Neuronal stem cell (in vitro differentiated cells): ENCODE measurements at places on chromosomes 1 and 21.

DNA sequence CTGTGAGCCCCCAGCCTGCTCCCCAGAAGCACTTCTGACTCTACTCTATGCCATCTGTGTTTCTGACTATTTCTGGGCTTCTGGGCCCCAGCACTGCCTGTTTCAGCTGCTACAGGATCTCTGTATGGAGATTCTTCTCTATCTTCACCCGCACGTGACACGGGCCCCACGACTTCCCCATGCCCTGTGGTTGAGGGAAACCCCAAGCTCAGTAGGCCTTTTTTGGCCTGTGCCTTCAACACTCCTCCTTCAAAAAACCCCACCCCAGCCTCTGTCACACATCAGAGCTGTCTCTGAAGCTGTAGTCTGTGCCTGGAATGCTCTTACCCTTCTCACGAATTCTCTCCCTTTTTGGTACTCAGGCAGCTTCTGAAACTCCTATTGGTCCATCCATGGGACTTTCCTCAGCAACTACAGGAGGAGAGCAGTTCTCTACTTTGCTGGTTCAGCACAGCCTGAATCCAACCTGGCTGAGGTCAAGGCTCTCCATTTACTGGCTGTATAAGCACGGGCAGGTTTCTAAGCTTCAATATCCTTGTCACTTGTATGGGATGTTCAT is 2.0 kb upstream of the NID1 start:
- H3K27me3 ChIP-seq: no peaks in the 10 kb centered on the region
- DNase-seq: no peak
- H3K36me3 ChIP-seq: no peaks in the 10 kb centered on the region
- H3K4me1 ChIP-seq: peaks cover 5% of the 10 kb centered on the region

DNA sequence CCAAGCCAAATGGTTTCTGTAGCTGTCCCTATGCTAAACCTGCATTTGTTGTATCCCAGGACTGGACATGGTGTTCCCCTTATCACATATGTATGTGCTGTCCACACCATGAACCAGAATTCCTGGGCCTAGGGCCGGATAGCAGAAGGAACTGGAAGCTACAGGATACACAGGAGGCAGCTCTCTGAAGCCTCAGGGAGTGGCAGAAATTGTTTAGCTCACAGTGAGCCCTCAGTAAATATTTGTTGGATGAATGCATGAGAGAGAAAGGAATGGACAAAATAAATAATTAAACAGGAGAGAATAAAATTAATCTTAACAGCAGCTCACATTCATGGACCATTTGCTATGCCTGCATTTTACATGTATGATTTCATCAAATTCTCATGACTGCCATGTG is 2.1 kb downstream of the NIPAL3 start:
- H3K36me3 ChIP-seq: no peaks in the 10 kb centered on the region
- H3K4me3 ChIP-seq: no peak overlapping the region
- no peak overlapping the region for H3K27ac ChIP-seq
- H3K27me3 ChIP-seq: peaks cover 2% of the 10 kb centered on the region
- no peaks in the 10 kb centered on the region for H3K4me1 ChIP-seq

GRCh38 chr1:211975152-211975941 is 60.0 kb downstream of the INTS7 start:
- H3K27ac ChIP-seq: no peak overlapping the region
- no peaks in the 10 kb centered on the region for H3K4me1 ChIP-seq
- peaks cover 5% of the 10 kb centered on the region for H3K36me3 ChIP-seq
- H3K4me3 ChIP-seq: no peak overlapping the region
- no peaks in the 10 kb centered on the region for H3K27me3 ChIP-seq

DNA sequence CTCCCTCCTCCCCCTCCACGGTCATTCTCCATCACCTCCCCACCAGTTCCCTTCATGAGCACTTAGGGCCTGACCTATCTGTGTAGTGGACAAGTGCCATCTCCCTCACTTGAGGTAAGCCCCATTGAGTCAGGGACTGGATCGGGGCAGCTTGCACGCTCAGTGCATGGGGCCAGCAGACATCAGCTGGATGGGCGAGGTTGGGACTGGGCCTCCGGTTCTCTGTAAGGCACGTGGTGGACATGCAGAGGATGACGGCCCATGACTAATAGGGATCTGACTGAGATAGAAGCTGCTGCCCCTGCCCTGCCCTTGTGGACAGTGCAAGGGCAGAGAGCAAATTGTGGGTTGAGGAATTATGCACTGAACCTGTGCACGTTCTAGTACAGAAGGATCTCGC is 120.4 kb upstream of the C1orf174 start:
- no peaks in the 10 kb centered on the region for H3K27me3 ChIP-seq
- no peaks in the 10 kb centered on the region for H3K36me3 ChIP-seq
- no peak overlapping the region for H3K4me3 ChIP-seq
- DNase-seq: no peak
- H3K27ac ChIP-seq: no peak overlapping the region

- no peaks in the 10 kb centered on the region for H3K27me3 ChIP-seq
- H3K36me3 ChIP-seq: no peaks in the 10 kb centered on the region
Measured at GRCh38 chr1:31148409-31148808, 82.9 kb upstream of the PUM1 start.

GRCh38 chr1:183038913-183039312 is 15.7 kb downstream of the LAMC1 start:
- H3K36me3 ChIP-seq: no peaks in the 10 kb centered on the region
- H3K4me3 ChIP-seq: no peak overlapping the region
- peaks cover 62% of the 10 kb centered on the region for H3K4me1 ChIP-seq
- H3K27me3 ChIP-seq: no peaks in the 10 kb centered on the region
- no peak for DNase-seq

DNA sequence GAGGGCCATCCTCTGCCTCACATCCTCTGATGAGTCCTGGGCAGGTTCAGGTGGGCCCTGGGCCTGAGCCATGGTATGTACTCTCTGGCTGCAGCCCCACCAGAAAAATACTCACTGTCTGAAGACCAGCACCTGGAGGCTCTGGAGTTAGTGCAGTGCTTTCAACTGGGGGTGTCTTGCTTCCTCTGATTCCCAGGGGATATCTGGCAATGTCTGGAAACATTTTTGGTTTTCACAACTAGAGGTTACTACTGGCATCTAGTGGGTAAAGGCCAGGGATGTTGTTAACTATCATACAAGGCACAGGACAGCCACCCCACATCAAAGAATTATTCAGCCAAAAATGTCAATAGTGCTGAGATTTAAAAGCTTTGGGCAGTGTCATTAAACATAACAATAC is 152.7 kb downstream of the HIVEP3 start:
- no peaks in the 10 kb centered on the region for H3K36me3 ChIP-seq
- no peak overlapping the region for H3K27ac ChIP-seq
- no peaks in the 10 kb centered on the region for H3K27me3 ChIP-seq
- peaks cover 4% of the 10 kb centered on the region for H3K4me1 ChIP-seq
- H3K4me3 ChIP-seq: no peak overlapping the region

GRCh38 chr1:15424981-15425380 is 13.3 kb upstream of the CTRC start:
- no peak for DNase-seq
- H3K27me3 ChIP-seq: no peaks in the 10 kb centered on the region
- H3K36me3 ChIP-seq: no peaks in the 10 kb centered on the region
- no peak overlapping the region for H3K4me3 ChIP-seq
- peaks cover 6% of the 10 kb centered on the region for H3K4me1 ChIP-seq
- H3K27ac ChIP-seq: no peak overlapping the region

DNA sequence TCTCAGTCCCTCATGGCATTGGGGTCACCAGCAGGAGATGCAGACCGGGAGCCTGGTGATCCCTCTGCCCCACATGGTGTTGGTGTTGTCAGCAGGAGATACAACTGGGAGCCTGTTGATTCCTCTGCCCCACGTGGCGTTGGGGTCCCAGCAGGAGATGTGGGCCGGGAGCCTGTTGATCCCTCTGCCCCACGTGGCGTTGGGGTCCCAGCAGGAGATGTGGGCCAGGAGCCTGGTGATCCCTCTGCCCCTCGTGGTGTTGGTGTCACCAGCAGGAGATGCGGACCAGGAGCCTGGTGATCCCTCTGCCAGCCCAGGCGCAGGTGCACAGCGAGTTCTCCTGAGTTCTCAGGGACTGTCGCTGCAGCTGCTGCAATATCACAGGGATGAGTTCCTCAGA is 229.6 kb upstream of the C1orf174 start:
- H3K36me3 ChIP-seq: no peaks in the 10 kb centered on the region
- H3K4me1 ChIP-seq: peaks cover 2% of the 10 kb centered on the region
- H3K4me3 ChIP-seq: no peak overlapping the region
- no peak for DNase-seq
- no peaks in the 10 kb centered on the region for H3K27me3 ChIP-seq

DNA sequence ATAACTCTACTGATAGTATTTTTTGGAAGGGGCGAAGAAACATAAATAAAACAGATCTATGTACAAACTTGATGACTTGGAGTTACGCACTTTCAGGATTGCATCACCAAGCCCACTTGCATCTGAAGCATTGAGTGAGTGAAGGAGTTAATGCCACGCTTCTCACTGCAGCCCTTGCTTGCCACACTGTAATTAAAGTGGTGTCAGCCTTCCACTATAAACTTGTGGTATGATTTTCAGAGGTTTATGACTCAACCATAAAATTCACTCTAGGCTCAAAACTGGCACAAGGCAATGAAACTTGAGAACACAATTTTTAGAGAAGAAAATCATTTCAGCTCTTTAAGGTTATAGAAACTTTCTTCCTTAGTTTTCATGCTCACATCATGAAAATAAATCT is 93.9 kb upstream of the PRMT6 start:
- no peak overlapping the region for H3K4me3 ChIP-seq
- no peak for DNase-seq
- no peaks in the 10 kb centered on the region for H3K27me3 ChIP-seq
- H3K27ac ChIP-seq: no peak overlapping the region

- H3K27me3 ChIP-seq: no peaks in the 10 kb centered on the region
- DNase-seq: no peak
- peaks cover 4% of the 10 kb centered on the region for H3K4me1 ChIP-seq
- H3K27ac ChIP-seq: no peak overlapping the region
- H3K36me3 ChIP-seq: no peaks in the 10 kb centered on the region
- H3K4me3 ChIP-seq: no peak overlapping the region
Measured at GRCh38 chr1:204013052-204013451, 59.9 kb upstream of the SOX13 start.

DNA sequence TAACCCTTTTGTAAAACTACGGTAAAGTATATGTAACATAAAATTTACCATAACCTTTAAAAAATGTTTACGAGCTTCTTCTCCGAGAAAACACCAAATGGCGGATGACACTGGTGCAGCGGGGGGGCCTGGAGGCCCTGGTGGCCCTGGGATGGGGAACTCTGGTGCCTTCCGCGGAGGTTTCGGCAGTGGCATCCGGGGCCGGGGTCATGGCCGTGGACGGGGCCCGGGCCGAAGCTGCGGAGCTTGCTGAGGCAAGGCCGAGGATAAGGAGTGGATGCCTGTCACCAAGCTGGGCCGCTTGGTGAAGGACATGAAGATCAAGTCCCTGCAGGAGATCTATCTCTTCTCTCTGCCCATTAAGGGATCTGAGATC is 7.5 kb downstream of the MFSD2A start:
- no peaks in the 10 kb centered on the region for H3K27me3 ChIP-seq
- peaks cover 90% of the 10 kb centered on the region for H3K36me3 ChIP-seq
- DNase-seq: no peak
- H3K27ac ChIP-seq: no peak overlapping the region
- H3K4me3 ChIP-seq: no peak overlapping the region

GRCh38 chr1:217097819-217098218 is 374.6 kb upstream of the ESRRG start:
- no peaks in the 10 kb centered on the region for H3K27me3 ChIP-seq
- H3K36me3 ChIP-seq: no peaks in the 10 kb centered on the region
- no peak overlapping the region for H3K27ac ChIP-seq
- no peak overlapping the region for H3K4me3 ChIP-seq
- no peaks in the 10 kb centered on the region for H3K4me1 ChIP-seq

DNA sequence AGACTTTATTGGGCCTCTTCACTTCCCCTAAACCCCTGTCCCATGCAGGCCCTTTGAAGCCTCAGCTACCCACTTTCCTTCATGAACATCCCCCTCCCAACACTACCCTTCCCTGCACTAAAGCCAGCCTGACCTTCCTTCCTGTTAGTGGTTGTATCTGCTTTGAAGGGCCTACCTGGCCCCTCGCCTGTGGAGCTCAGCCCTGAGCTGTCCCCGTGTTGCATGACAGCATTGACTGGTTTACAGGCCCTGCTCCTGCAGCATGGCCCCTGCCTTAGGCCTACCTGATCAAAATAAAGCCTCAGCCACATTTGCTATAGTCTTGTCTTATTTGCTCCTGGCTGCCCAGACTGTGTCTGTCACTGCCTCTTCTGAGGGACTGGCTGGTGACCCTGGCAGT is 5.5 kb downstream of the GSTM4 start:
- H3K27me3 ChIP-seq: no peaks in the 10 kb centered on the region
- peaks cover 14% of the 10 kb centered on the region for H3K36me3 ChIP-seq
- peaks cover 4% of the 10 kb centered on the region for H3K4me1 ChIP-seq
- no peak for DNase-seq
- no peak overlapping the region for H3K27ac ChIP-seq

- DNase-seq: no peak
- no peak overlapping the region for H3K27ac ChIP-seq
- H3K27me3 ChIP-seq: no peaks in the 10 kb centered on the region
- no peak overlapping the region for H3K4me3 ChIP-seq
- H3K36me3 ChIP-seq: no peaks in the 10 kb centered on the region
Measured at GRCh38 chr1:117142200-117142599, 20.7 kb upstream of the TRIM45 start.

GRCh38 chr1:108048301-108049177 is 83.6 kb upstream of the VAV3 start:
- H3K36me3 ChIP-seq: no peaks in the 10 kb centered on the region
- H3K27me3 ChIP-seq: no peaks in the 10 kb centered on the region
- no peak overlapping the region for H3K4me3 ChIP-seq
- H3K27ac ChIP-seq: no peak overlapping the region
- no peak for DNase-seq

- peak overlapping the region; percentile 59 for H3K27ac ChIP-seq
- peaks cover 32% of the 10 kb centered on the region for H3K36me3 ChIP-seq
- no peaks in the 10 kb centered on the region for H3K27me3 ChIP-seq
- H3K4me1 ChIP-seq: peaks cover 14% of the 10 kb centered on the region
- DNase-seq: no peak
Measured at GRCh38 chr1:155175281-155175926, 1.8 kb downstream of the TRIM46 start.

GRCh38 chr1:221241157-221241556 is 361.9 kb downstream of the HLX start:
- H3K27ac ChIP-seq: no peak overlapping the region
- H3K4me1 ChIP-seq: no peaks in the 10 kb centered on the region
- no peaks in the 10 kb centered on the region for H3K27me3 ChIP-seq
- no peak for DNase-seq
- no peak overlapping the region for H3K4me3 ChIP-seq
- H3K36me3 ChIP-seq: no peaks in the 10 kb centered on the region

GRCh38 chr1:160238408-160238807 is 23.9 kb downstream of the DCAF8 start:
- peaks cover 98% of the 10 kb centered on the region for H3K36me3 ChIP-seq
- H3K4me3 ChIP-seq: no peak overlapping the region
- H3K4me1 ChIP-seq: no peaks in the 10 kb centered on the region
- no peak for DNase-seq
- H3K27me3 ChIP-seq: no peaks in the 10 kb centered on the region

GRCh38 chr21:32184065-32184464 is 94.8 kb downstream of the MIS18A start:
- H3K36me3 ChIP-seq: no peaks in the 10 kb centered on the region
- H3K27ac ChIP-seq: no peak overlapping the region
- no peak overlapping the region for H3K4me3 ChIP-seq
- no peak for DNase-seq
